Muscle of leg (tissue), 16 donors: ENCODE measurements at places on chromosomes 2 and 18. TPM values are rescaled to one million over a fixed set of nuclear protein-coding genes. Genes with fewer than 3 reads are reported as not detected.
A peak's percentile ranks its signal among the peaks of the same experiment; 100 is the strongest.

DNA sequence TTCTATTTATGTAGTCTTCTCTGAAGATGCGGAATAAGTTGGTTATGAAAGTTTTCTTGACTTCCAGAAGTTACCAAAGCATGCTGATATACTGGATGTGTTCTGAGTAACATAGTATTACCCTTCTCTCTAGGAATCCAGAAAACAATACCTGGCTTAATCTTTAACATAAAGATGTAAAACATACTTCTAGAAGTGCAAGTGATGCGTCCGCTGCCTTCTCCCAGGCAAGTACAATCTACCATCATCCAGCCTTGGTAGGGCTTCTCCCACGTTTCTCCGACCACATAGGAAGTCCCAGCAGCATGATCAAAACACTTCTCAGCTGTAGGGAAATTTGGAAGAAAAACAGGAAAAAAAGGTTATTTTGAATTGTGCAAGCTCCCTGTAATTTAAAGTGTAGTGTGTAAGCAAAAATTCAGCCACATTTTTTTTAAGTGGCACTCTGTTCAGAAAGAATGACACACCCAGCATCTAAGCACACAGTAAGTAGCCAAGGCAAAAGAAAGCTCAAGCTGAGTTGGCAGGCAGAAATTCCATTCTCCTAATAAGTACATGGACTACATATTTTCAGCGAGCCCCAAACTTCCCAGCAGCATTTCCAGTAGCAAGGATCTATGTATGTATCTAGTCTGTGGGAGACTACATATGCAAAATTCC lies 5.2 kb downstream of the FN1 start:
- H3K4me1 ChIP-seq, result peaks cover 6% of the 10 kb centered on the region
- H3K4me3 ChIP-seq, result no peak overlapping the region
- peaks cover 36% of the 10 kb centered on the region for H3K36me3 ChIP-seq
- peak; percentile 52 for DNase-seq

- no peaks in the 10 kb centered on the region for H3K27me3 ChIP-seq
- no peak overlapping the region for H3K4me3 ChIP-seq
- no peak overlapping the region for H3K27ac ChIP-seq
- no peaks in the 10 kb centered on the region for H3K36me3 ChIP-seq
These were observed 10.2 kb upstream of the EIF2AK3 start for GRCh38 chr2:88637464-88637863.

GRCh38 chr2:222912776-222913175 lies 51.9 kb downstream of the ACSL3 start:
- H3K36me3 ChIP-seq, result peaks cover 13% of the 10 kb centered on the region
- no peak for DNase-seq
- H3K4me3 ChIP-seq, result no peak overlapping the region
- no peaks in the 10 kb centered on the region for H3K27me3 ChIP-seq

GRCh38 chr18:75307530-75307929 lies 96.9 kb downstream of the TSHZ1 start:
- H3K27ac ChIP-seq, result no peak overlapping the region
- no peak overlapping the region for H3K4me3 ChIP-seq
- no peaks in the 10 kb centered on the region for H3K27me3 ChIP-seq
- H3K4me1 ChIP-seq, result peaks cover 2% of the 10 kb centered on the region
- no peaks in the 10 kb centered on the region for H3K36me3 ChIP-seq

GRCh38 chr2:215793747-215794595 lies 219.4 kb downstream of the MREG start:
- peaks cover 13% of the 10 kb centered on the region for H3K4me1 ChIP-seq
- peak; percentile 83 for DNase-seq
- H3K27me3 ChIP-seq, result no peaks in the 10 kb centered on the region
- no peak overlapping the region for H3K4me3 ChIP-seq
- no peaks in the 10 kb centered on the region for H3K36me3 ChIP-seq

DNA sequence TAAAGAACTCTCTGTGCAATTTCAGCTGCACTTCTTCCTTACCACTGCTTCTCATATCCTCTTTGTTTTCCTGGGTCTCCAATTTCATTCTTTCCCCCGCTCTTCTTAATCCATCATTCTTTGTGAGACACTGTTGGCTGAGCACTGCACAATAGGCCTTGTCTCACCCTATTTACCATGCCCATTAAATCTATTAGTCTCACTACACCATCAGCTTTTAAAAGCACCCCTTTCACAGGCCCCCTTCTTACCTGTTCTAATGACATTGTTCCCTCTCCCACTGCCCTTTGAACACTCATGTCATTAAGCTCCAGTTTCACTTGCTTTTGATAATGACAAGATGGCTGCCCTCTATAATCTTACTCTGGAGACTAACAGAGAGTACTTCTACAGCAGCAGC lies 404.1 kb upstream of the ACVR2A start:
- H3K4me1 ChIP-seq, result peaks cover 12% of the 10 kb centered on the region
- H3K4me3 ChIP-seq, result no peak overlapping the region
- H3K27me3 ChIP-seq, result no peaks in the 10 kb centered on the region
- no peak overlapping the region for H3K27ac ChIP-seq

DNA sequence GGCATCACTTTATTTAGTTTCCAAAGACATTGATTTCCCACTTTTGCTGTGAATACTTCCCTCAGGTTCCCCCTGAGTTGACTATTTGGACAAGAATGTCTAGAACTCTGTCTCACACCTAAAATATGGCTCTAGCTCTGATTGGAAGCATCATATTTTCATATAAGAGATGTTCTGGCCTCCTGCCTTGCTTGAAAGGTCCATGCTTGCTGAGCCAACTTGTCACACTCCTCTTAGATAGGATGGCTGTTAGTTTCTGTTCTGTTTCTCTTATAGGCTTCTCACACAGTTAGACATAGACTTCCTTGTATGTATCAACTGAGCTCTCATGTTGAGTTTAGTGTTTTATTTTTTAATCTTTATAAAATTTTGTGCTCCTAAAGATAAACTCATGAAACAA lies 87.1 kb downstream of the CNTNAP5 start:
- no peak overlapping the region for H3K27ac ChIP-seq
- no peak for DNase-seq
- H3K27me3 ChIP-seq, result no peaks in the 10 kb centered on the region
- H3K4me3 ChIP-seq, result no peak overlapping the region
- H3K36me3 ChIP-seq, result no peaks in the 10 kb centered on the region
- H3K4me1 ChIP-seq, result no peaks in the 10 kb centered on the region

GRCh38 chr2:196468394-196468793 lies 171.1 kb upstream of the CCDC150 start:
- no peak overlapping the region for H3K4me3 ChIP-seq
- DNase-seq, result no peak
- no peaks in the 10 kb centered on the region for H3K27me3 ChIP-seq
- no peak overlapping the region for H3K27ac ChIP-seq
- H3K36me3 ChIP-seq, result no peaks in the 10 kb centered on the region
- no peaks in the 10 kb centered on the region for H3K4me1 ChIP-seq

DNA sequence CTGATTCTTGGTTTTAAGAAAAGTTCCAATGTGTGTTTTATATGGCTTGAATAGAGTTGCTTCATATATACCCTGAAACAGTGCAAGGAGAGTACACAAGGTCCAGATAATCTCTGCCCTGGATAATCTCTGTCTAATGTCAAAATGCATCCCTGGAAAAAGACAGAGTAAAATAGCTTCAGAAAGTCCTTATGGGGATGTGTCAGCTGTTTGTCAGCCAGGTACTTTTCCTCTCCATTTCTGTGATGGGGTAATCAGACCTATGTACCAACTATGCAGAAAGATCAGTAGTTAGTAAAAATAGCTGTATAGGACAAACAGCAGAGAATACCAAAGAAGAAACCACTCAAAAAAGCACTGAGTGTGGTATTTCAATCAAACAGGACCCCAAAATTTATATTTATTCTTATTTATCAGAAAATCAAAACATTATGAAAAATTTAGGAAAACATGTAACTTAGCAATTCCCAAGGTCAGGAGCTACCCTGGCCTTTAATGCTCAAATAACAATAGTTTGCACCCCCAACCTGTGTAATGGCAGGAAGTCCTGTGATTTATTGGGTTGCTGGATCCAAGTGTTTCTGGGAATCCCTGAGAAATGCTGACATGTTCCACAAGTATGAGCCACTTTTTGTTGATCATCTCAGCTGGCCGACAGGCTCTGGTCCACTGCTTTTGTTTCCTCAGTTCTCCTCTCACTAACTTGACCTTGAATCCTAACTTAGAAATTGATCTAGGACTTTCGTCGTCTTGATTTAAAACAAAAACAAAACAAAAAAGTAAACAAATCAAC lies 69.6 kb downstream of the MDH1 start:
- no peaks in the 10 kb centered on the region for H3K4me1 ChIP-seq
- H3K36me3 ChIP-seq, result no peaks in the 10 kb centered on the region
- DNase-seq, result no peak
- H3K27me3 ChIP-seq, result no peaks in the 10 kb centered on the region
- H3K4me3 ChIP-seq, result no peak overlapping the region

- no peak overlapping the region for H3K4me3 ChIP-seq
- H3K36me3 ChIP-seq, result peaks cover 19% of the 10 kb centered on the region
- no peaks in the 10 kb centered on the region for H3K4me1 ChIP-seq
- no peak overlapping the region for H3K27ac ChIP-seq
- no peaks in the 10 kb centered on the region for H3K27me3 ChIP-seq
These were observed 55.7 kb downstream of the PTPN2 start for GRCh38 chr18:12828116-12829051.

- no peaks in the 10 kb centered on the region for H3K4me1 ChIP-seq
- H3K36me3 ChIP-seq, result no peaks in the 10 kb centered on the region
- H3K4me3 ChIP-seq, result no peak overlapping the region
- no peak overlapping the region for H3K27ac ChIP-seq
- no peaks in the 10 kb centered on the region for H3K27me3 ChIP-seq
- peak; percentile 20 for DNase-seq
These were observed 79.3 kb upstream of the SCN7A start for GRCh38 chr2:166573391-166573790.

DNA sequence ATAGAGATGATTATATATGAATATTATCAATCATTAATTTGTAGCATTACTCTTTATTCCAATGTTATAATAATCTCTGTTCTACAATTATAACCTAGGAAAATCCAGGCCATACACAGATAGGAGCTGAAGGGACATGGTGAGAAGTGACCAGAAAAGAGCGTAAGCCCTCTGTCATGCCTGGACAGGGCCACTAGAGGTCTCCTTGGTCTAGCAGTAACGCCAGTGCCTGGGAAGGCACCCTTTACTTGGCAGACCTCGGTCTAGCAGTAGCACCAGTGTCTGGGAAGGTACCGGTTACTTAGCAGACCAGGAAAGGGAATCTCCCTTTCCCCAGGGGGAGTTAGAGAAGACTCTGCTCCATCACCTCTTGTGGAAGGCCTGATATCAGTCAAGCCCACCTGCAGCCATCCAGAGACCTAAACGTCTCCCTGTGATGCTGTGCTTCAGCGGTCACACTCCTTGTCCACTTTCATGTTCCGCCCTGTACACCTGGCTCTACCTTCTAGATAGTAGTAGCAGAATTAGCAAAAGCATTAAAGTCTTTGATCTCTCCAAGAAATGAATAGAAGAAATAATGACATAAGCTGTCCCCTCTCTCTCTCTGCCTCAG lies 447.5 kb upstream of the FSIP2 start:
- H3K27ac ChIP-seq, result no peak overlapping the region
- H3K4me3 ChIP-seq, result no peak overlapping the region
- no peaks in the 10 kb centered on the region for H3K36me3 ChIP-seq

DNA sequence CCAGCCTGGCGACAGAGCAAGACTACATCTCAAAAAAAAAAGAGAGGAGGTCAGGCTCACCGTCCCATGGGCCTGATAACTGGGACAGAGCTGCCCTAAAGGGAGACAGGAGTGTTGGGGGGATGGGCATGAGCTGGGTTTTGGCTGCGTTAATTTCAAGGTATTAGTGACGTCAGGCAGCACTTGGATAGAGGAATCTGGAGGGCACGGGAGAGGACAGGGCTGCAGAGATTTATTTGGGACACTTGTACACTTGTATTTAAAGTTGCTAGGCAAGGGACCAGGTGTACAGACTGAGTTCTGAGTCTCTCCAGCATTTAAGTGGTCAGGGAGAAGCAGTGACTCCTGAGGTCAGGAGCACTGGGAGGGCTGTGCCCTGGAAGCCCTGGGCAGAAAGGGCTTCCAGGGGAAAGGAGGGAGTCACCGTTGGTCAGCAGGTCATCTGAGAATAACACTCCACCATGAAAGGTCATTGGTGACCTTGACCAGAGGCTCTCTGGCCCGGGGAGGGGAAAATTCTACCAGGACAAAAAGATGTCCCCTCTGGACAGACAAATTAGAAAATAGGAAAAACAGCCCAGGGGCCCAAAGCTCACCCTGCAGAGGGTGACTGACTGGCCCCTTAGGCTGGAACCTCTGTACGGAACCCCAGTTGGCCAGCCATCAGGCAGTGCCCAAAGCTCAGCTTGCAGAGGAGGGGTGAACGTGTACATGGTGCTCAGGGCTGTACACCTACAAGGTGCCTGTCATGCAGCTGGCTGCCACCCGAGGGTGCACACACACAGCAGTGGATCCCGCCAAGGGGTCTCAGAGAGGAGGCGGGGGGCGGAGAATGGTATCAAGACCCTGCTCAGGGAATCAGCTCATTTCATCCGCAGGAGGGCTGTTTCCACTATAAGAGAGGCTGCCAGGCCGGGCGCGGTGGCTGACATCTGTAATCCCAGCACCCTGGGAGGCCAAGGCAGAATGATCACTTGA lies 23.0 kb upstream of the CNNM3 start:
- no peak overlapping the region for H3K27ac ChIP-seq
- no peak overlapping the region for H3K4me3 ChIP-seq
- DNase-seq, result no peak
- H3K27me3 ChIP-seq, result no peaks in the 10 kb centered on the region

GRCh38 chr2:160409480-160409879 lies 84.1 kb downstream of the RBMS1 start:
- no peaks in the 10 kb centered on the region for H3K27me3 ChIP-seq
- DNase-seq, result no peak
- peaks cover 18% of the 10 kb centered on the region for H3K4me1 ChIP-seq

DNA sequence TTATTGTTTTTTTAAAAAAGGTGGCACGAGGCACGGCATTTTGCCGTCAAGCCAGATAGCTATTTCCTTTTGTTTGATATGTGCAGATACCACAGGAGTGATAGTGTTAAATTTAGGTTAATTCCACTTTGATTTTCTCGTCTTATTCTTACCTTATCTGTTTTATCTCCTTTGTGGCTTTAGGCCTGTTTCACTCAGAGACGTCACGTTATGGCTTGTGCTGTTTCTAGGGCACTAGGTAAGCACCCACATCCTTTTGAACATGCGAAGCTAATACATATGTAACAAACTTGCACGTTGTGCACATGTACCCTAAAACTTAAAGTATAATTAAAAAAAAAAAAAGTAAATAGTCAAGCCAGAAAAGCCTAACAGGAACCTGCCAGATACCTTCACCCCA lies 57.8 kb downstream of the C18orf63 start:
- H3K27me3 ChIP-seq, result peaks cover 4% of the 10 kb centered on the region
- no peak overlapping the region for H3K4me3 ChIP-seq
- no peak overlapping the region for H3K27ac ChIP-seq
- H3K36me3 ChIP-seq, result no peaks in the 10 kb centered on the region
- peaks cover 8% of the 10 kb centered on the region for H3K4me1 ChIP-seq

The MYO7B gene
- 0.31 TPM for total RNA-seq

The DCDC2C gene
- total RNA-seq, result 0.18 TPM

The MYL1 gene
- 10,096 TPM for total RNA-seq

The CENPA gene
- 4.3 TPM for total RNA-seq

The ACTR1B gene
- total RNA-seq, result 38.6 TPM

The SERPINB10 gene
- total RNA-seq, result 0.04 TPM

The DARS1 gene
- total RNA-seq, result 78.2 TPM

The MAPRE3 gene
- 7.8 TPM for total RNA-seq

The SMCHD1 gene
- total RNA-seq, result 59.0 TPM

The PLEKHH2 gene
- 15.3 TPM for total RNA-seq

The GCG gene
- total RNA-seq, result 16.6 TPM
